ENCODE measurements at places on chromosomes 4 and X.

- DNase-seq = no peak
Observed at GRCh38 chrX:22105231-22105630, 73.1 kb downstream of the PHEX start.

DNA sequence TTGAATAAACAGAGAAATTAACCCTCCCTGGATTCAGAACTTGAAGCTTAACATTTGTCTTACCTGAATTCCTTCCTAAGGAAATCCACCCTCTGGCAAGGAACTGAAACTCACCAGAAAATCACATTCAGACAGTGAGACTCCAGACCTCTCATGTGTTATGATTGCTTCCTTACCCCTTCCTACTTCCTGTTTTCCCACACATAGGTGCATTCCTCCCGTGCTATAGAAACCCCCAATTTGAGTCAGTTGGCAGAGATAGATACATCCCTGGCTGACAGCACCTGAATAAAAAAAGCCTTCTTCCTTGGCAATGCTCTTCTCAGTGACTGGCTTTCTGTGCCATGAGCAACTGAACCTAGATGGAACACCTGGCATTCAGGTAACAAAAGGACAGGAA lies 157.0 kb upstream of the SMIM31 start:
- no peak for DNase-seq

DNA sequence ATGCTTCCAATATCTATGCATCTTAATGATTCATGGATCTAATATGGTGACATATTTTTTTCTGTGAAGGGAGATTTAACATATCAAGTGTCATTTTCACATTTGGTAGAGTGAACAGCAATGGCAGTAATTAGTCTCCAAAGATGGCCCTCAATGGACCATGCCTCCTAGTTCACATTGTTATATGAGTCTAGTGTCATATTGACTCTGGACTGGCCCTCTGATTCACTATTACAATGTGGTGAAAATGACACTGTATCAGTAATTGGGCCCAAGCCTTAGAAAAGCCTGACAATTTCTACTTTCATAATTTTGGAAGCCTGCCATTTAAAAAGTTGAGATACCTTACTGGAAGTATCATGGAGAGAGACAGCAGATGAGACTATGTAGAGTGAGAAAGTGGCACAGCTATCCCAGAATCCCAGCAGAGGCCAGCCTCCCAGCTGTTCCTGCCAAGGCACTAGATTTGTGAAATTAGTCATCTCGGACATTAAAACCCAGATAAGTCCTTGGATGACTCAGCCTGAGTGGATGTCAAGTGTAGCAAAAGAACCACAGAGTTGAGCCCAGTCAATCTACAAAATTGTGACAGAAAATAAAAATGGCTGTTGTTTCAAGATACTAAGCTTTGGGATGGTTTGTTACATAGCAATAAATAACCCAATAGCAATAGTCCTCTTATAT lies 68.4 kb downstream of the ARHGEF38 start:
- no peak for DNase-seq

DNA sequence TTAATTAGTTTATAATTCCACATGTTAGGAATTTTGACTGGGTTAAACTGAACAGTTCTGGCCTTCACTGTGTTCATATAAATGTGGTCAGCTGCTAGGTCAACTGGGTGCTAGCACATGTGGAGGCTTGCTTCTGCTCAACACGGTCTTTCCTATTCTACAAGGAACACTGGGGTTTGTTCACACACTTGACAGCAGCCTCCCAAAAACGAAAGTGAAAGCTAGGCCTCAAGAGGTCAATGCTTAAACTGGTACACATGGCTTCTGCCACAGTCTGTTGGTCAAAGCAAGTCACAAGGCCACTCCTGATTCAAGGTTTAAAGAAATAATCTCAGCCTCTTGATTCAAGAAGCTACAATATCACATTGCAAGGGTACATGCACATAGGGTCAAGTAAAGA lies 126.5 kb downstream of the QDPR start:
- DNase-seq = no peak

- no peak for DNase-seq
Observed at GRCh38 chrX:7582191-7582590, 260.8 kb upstream of the VCX start.

GRCh38 chr4:146960634-146961033 lies 15.0 kb upstream of the TTC29 start:
- no peak for DNase-seq

DNA sequence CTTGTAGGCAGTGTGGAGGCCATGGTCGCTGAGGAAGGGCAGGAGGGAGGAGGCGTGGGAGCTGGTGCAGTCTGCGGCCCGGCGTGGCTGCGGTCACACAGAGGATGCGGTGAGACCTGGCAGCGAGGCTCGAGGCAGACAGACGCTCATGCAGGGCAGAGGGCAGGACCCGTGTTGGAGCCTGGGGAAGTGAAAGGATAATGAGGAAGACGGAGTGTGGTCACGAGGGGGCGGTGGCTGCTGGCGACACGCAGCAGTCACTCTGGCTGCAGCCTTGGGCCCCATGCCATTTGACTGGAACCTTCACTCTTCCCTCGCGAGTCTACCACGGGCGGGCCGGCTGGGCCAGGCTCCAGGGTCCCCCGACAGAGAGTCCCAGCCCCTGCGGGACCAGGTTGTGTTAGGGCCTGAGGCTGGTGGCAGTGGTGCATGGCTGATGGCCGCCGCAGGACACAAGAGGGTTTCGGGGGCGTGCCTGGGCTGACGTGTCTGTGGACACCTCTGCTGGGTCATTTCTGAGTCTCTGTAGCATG lies 68.8 kb upstream of the HGFAC start:
- DNase-seq = no peak

- DNase-seq = no peak
Observed at GRCh38 chr4:47531954-47532321, 46.9 kb downstream of the ATP10D start.

GRCh38 chrX:79081895-79082512 lies 62.5 kb upstream of the GPR174 start:
- DNase-seq = no peak

DNA sequence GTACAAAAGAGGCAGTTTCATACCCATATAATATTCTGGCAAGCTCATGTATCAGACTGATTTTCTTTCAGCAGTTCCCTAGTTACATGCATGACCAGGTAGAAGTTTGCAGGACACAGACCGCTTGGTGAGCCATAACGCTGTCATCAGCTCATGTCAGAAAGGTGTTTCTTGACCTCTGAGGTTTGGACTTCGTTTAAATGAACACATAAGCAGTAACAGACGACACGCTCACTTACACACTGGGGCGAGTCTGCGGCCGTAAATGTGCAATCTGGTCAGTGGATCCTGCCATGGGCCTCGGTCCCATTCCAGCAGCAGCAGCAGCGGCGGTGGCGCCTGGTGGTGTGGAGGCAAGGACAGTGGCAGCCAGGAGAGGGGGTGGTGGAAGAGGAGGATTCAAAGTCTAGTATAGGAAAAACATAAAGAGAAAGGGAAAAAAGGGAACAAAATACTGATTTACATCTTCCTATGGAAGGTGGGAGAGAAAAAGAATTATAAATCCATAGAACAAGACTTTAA lies 111.9 kb upstream of the CBR4 start:
- no peak for DNase-seq

- DNase-seq = no peak
Observed at GRCh38 chr4:92241094-92241493, 62.7 kb upstream of the GRID2 start.

- no peak for DNase-seq
Observed at GRCh38 chr4:44415251-44415650, 33.4 kb downstream of the KCTD8 start.

- DNase-seq = no peak
Observed at GRCh38 chr4:26856906-26857277, 3.7 kb upstream of the STIM2 start.

- DNase-seq = no peak
Observed at GRCh38 chr4:78638337-78639172, 87.0 kb downstream of the ANXA3 start.

DNA sequence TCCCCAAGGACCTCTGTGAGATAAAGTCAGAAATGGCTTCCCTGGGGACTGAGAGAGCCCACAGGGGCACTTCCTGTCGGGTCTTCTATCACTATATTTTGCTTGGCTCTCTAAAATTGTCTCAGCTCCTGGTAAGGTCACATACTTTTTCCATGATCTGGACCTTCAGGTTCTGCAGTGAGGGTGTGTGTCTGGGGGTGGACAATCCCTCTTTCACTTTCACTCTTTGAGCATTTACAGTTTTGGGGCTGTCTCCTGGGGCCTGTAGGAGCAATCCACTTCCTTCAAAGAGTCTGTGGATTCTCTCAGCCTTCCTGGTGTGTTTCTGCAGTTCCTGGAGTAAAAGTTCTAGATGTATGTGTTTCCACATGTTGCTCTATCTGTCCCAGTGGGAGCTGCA lies 335.7 kb downstream of the FSTL5 start:
- DNase-seq = no peak

- no peak for DNase-seq
Observed at GRCh38 chr4:185112104-185112503, 31.0 kb upstream of the SLC25A4 start.

DNA sequence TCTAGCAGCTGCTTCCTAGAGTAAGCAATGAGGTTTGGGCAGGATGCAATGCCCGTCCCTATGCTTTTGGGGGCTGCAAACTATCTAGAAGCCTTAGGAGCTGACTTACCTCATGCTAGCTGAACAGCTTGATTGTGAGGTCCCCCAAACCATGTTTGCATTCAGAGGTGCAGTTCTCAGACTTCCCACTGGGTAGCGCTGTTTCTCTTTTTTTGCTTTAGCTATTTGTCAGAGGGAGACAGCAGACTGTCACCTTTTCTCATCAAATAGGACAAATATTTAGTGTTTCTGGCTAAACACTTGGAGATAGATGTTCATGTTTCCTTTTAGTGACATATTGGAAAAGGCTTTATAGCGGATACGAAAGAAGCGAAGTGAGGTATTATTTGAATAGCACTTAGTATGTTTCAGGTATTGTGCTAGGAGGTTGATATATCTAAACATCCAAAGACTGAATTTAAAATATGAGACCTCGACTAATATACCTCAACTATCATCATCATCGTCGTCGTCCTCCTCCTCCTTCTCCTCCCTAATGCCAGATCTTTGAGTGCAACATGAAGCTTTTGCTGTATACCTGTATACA lies 18.7 kb upstream of the TMEM192 start:
- peak; percentile 23 for DNase-seq

DNA sequence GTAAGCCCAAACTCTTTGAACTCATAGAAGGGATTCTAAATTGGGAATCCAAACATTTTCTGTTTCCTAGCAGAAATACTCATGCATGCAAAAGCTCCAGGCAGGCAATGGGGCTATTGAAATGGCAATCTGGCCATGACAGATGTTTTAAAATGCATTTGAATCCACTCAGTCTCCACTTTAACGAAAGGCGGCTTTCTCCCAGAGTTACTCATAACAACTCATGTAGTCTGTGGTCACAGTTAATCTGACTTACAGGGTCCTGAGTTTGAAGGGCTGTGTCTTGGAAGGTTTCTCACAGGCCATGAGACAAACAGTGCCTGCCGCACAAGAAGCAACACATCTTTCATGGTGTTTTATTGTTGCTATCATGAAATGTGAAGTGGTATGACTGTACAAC lies 185.7 kb downstream of the AMELX start:
- DNase-seq = no peak

GRCh38 chrX:134747006-134747405 lies 88.7 kb upstream of the PLAC1 start:
- no peak for DNase-seq

GRCh38 chrX:72021975-72022374 lies 109.7 kb downstream of the RTL5 start:
- no peak for DNase-seq

DNA sequence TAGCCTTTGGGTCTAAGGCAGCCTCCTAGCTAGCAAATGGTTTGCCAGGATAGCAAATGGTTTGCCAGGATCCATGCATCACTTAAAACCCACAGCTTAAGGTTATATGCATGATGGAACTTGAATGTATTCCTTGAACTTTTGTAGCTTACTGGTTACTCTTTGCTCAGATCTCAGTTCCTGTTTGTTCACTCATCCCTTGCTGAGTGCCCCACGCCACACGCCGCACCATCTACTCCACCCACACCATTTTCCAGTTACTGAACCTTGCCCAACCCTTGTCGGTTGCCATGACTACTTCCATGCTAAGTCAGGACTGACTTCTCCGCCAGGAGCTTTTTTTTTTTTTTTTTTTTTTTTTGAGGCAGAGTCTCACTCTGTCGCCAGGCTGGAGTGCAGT lies 29.5 kb upstream of the XIAP start:
- no peak for DNase-seq

DNA sequence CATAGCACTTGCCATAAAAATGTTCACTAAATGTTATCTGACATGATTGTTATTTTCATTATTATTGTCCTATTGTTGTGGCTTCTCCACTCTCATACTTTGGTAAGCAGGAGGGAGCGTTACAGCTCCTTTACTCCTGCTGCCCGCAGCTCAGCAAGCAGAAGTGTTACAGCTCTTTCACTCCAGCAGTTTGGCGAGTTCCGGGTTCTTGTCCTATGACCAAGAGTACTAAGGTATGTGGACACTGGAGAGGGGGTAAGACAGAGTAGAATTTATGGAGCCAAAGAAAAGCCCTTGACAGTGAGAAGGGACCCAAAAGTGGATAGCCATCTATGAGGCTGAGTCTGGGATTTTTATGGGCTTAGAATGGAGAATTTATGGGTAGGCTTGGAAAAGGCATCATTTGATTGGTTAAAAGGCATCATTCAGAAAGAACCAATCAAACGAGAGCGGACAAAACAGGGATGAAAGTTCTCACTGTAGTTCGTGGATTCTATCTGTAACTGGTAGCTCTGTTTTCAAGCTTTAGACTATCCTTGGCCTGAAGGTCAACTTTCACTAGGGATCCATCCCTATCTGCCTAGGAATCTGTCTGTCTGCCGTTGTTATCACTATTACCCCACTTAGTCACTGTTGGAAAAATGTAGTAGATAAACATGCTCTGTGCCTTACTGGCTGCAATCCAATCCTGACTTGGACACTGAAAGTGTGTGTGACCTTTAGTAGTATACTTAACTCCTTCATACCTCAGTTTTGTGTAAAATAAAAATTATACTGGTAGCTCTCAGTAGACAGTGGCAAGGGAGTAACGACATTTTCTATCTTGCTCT lies 545.6 kb upstream of the LCORL start:
- no peak for DNase-seq

DNA sequence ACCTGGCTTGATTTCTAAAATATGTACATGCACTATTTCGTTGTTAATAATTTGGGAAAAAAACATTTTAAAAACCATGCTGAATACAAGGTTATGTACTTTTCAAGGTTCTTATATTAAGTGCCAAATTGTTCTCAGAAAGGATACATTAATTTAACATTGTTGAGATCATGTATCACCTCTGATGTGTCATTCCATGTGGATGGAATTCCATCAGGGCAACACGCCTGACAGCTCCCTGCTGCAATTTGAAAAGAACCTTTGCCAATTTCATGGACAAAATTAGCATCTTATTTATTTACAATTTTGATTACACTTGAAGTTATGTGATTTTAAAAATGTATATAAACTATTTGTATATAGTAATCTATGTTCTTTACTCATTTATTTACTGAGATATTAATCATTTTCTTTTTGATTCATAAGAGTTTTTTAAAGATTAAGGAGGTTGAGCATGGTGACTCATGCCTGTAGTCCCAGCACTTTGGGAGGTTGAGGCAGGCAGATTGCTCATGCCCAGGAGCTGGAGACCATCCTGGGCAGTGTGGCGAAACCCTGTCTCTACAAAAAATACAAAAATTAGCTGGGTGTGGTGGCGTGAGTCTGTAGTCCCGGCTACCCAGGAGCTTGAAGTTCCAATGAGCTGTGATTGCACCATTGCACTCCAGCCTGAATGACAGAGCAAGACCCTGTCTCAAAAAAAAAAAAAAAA lies 142.8 kb downstream of the ENPP6 start:
- DNase-seq = no peak

GRCh38 chr4:8721621-8722020 lies 129.1 kb downstream of the CPZ start:
- no peak for DNase-seq

- DNase-seq = no peak
Observed at GRCh38 chr4:30495651-30496310, 224.4 kb upstream of the PCDH7 start.
